Stimulated activated CD4-positive, alpha-beta T cell treated with anti-CD3 and anti-CD28 coated beads, TNF-alpha, amount 100 ng/mL, for 1 hour (primary cell): ENCODE measurements at places on chromosomes 7 and 10.

DNA sequence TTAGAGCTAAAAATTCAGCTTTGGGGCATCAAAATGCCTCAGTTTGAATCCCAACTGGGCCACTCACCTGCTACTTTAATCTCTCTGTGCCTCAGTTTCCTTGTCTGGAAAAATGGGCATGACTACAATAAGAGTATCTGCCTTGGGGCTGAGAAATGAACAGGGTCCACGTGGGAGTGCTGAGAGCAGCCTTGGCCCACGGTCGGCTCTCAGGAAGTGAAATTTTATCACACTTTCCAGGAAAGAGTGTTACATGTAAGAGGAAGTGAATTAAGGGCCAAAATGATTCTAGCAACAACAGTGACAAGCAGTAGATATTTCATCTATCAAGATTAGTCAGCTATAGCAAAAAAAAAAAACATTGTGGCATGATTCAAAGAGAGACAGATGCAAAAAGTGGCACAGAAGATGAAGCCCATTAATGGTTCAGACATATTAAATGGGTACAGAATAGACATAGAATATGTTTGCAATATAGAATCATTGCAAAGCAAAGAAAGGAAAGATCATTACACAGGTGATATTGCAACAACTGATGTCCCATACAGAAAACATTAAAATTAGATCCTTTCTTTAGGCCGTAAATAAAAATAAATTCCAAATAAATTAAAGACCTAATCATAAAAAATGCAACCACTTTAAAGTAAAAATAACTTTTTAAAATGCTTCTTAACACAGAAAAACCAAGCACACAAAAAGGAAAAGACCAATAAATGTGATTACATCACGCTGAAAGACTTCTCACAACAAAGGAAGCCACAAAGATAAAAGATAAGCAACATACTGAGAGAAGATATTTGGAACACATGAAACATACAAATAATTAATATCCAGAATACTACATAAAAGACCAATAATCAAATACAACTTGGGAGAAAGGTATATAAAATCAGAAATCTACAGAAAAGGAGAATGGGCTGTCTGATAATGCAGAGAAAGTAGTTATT is 4.3 kb downstream of the TMEM273 start:
- DNase-seq = no peak

DNA sequence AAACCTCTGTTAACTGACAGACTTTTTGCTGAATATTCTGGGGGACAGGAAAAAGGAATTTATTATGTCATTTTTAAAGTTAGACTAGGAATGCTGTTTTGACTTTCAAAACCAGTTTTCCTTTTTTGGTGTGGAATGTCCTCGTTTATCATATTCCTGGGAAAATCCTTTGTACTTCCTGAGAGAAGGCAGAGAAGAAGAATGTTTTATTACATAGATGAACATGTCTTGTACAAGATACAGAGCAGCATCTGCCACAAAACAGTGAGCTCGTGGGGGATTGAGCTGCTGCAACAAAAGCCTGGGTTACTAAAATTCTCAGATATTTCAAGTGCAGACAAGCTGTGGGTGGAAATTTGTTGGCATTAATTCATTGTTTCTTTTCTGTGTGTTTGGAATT is 20.2 kb downstream of the MCU start:
- DNase-seq = no peak

GRCh38 chr7:73611017-73611555 is 13.2 kb downstream of the MLXIPL start:
- no peak for DNase-seq

GRCh38 chr10:8628351-8628750 is 573.9 kb downstream of the GATA3 start:
- DNase-seq = no peak

DNA sequence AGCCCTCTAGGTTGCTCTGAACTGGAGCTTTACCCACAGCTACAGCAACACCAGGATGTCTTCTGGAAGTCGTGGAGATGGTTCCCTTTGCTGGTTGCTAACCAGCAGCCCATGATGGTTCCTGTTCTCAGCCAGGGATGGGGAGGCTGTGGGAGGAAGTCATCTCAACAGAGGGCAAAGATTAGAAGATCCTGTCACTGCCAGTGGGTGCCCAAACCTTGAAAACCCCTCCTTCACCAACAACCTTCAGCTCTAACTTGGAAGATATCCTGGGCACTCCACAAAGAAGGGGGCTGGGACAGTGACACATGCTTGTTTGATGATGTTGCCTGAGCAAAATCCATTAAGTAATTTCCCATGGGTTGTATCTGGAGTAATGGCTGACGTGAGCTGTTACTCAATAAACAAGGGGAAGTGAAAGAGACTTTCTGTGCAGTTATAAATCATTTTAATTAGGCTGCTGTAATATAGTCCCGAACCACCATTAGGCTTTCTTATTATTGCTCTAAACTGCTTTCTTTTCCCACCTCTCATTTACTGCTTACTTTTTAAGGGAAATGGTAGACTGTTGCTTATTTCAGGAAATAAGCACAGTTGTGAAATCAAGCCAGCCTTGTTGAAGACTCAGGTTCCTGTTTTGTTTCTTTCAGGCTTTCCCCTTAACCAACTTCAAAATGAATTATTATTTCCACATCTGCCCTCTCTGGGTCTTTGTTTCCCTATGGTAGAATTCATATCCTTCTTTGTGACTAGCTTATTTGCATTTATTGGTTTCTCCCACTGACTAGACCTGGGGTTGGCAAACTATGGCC is 124.8 kb downstream of the PPP1R17 start:
- DNase-seq = no peak
